ENCODE measurements at places on chromosomes 12 and 14. TPM values are rescaled to one million over a fixed set of nuclear protein-coding genes. Genes with fewer than 3 reads are reported as not detected.

DNA sequence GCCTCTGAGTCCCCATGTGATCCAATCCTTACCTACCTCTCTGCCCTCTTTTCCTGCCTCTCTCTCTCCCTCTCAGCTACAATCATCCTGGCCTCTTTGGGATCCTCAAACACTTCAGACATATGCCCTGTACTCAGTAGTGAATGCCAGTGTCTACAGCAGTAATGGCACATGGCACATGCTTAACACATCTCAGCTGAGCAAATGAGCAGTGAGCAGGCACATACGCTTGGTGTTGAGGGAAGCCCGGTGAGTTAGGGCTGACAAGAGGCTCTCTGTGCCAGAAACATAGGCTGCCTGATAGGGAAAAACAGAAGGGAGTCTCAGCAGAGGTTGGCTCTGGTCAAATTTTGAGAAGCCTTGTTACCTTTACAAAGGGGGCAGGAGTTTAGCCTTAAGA, 409.1 kb downstream of the TMEM132D start:
- no peak for DNase-seq

The EEA1 gene
- 31.1 TPM for total RNA-seq

GRCh38 chr14:22469538-22470303, 119.3 kb downstream of the DAD1 start:
- DNase-seq = no peak

GRCh38 chr12:75815756-75816155, 215.8 kb downstream of the PHLDA1 start:
- no peak for DNase-seq

GRCh38 chr12:53200458-53201176, 6.4 kb downstream of the ITGB7 start:
- no peak for DNase-seq

The RIC8B gene
- 15.0 TPM for total RNA-seq

The LBHD2 gene
- total RNA-seq = not detected

DNA sequence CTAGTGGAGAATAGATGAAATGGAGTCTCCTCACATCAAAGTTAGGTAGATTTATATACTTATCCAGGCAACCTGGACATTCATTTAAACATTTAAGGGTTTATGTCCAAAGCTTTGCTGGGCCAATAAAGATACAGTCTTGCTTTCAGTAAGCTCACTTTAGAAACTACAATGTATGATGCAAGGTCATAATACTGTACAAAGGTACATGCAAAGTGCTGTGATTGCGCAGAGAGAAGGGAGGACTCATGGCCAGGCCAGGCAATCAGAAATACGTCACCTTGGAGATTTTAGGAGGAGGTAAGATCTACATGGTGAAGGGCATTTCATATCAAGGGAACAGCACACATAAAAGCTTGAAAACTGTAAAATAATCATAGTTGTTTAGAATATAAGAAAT, 113.6 kb downstream of the FGD4 start:
- DNase-seq = no peak

The B4GALNT3 gene
- total RNA-seq = 0.71 TPM

The NCAPD2 gene
- 26.1 TPM for total RNA-seq

DNA sequence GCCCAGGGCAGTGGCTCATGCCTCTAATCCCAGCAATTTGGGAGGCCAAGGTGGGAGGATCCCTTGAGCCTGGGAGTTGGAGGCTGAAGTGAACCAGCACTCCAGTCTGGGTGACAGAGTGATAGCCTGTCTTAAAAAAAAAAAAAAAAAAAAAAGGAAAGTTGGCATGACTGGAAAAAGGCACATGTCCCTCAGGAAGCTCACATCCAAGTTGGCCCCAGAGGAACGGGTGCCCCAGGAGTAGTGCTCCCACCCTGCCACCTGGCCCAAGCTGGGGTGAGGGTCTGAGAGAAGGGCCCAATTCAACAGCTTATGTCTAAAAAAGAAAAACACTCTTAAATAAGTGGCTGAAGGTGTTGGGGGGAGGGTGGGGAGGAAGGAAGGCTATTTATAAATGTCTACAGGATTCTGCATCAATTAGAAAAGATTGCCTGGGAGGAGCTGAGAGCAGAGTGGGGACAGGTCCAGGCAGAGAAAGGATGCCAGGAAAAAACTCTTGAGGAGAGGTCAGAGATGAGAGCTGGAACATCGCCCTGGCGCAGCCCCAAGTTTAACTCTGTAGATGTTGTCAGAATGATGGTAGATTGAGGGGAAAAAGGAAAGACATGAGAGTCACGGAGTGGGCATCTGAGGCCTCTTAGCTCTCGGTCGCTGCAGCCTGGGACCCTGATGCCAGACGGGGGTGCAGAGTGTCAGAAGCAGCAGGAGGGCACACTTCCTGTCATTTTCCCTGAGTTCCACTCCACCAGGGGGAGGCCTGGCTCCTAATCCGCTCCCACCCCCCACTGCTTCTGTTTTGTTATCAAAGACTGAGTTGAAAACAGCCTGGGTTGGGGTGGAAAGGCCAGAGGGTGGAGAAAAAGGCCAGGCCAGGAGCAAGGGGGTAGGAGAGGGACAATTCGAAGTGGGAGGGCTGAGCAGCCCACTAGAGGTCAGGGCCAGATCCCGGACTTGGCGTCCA, 7.3 kb downstream of the SPRYD3 start:
- peak; percentile 96 for DNase-seq

GRCh38 chr12:68977335-68977734, 44.4 kb upstream of the CPM start:
- no peak for DNase-seq

DNA sequence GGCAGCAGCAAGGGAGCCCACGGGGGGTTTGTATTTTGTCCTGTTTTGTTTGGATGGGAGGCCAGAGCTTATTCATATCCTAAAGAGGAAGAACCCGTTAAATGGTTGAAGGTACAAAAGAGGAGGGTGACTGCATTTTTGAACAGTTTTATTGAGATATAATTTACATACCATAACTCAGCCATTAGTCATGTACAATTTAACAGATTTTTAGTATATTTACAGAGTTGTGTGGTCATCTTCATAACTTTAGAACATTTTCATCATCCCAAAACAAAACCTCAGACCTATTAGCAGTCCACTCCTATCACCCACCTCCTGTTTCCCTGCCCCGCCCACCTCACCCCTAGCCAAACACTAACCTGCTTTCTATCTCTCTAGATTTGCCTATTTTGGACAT, 12.6 kb downstream of the NRDE2 start:
- DNase-seq = no peak

Measured in esophagus muscularis mucosa (tissue), 4 donors.